ENCODE measurements at places on chromosomes 12 and 14.

GRCh38 chr12:113302466-113302865 lies 32.4 kb downstream of the SLC8B1 start:
- no peak for DNase-seq

DNA sequence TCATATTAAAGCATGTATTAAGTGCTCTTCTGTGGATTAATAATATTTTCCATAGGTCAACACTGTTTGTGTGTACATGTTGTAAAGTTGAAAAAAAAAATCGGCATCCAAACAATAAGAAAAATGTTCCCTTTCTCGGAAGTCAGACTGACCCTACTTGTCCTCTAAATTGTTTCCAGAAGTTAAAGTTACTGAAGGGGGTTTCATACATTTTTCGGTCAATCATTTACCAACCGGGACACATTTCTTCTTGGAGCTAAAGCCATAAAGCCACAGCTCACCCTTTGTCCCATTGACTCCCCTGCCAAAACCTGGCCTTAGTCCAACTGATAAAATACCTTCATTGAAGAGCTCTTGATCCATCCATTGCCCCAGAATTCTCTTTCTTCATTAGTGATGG lies 230.0 kb downstream of the ANO2 start:
- no peak for DNase-seq

DNA sequence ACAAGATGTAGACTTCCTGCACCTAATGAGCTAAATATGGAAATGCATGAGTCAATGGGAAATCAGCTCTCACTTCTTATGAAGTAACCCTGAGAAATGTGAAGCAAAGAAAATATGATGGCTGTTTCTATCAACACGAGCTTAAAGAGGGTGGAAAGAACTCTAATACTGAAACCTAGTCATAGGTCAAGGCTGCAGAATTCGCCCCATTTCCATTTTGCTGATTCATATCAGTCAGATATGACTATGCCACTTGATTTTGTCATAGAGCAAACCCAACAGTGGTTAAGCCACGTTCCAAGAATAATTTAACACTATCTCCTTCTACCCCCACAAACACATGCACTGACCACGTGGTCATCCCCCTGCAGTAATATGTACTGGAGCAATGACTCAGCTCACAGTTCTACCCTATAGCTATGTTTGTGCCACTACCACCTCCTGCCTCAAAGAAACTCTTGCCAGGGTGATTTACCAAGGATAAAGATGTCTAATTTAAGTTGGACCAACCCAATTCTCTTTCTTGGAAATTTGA lies 157.5 kb downstream of the TMTC3 start:
- no peak for DNase-seq

GRCh38 chr14:51653079-51653774 lies 1.5 kb downstream of the FRMD6 start:
- no peak for DNase-seq

- DNase-seq, result no peak
Observed at GRCh38 chr12:93363841-93364297, 13.9 kb upstream of the NUDT4 start.

GRCh38 chr12:102331419-102331818 lies 133.8 kb upstream of the PMCH start:
- no peak for DNase-seq

- DNase-seq, result no peak
Observed at GRCh38 chr14:98935921-98936320, 336.1 kb downstream of the BCL11B start.

GRCh38 chr12:82862876-82863649 lies 176.4 kb downstream of the TMTC2 start:
- no peak for DNase-seq

DNA sequence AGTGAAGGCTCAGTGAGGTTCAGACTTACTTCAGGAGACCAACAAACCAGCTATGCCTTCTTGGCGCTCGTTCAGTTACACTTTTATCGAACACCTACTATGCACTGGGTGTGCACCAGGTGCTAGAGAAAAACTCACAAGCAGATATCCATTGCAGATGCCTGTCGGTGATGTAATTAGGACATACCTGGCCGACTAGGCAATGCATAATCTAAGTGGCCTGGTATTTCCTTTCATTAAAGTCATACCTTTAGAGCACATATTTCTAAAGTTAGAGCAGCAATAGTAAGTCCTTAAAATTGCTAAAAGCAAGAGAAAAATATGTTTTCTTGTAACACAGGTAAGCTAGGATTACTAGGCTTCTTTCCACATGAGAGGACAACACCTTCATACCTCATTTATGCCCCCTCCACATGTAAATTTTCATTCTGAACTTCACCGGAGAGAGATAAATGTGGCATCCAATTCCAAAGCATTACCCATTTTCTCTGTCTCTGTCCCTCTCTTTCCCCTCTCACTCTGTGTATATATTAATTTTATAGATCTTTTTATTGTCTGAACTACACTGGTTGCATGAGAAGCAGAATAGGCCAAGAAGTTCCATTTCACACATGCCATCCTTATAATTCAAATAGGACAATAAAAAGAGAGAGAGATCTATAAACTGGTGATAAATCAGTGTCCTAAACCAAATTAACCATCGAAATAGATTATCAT lies 242.2 kb downstream of the SPTSSA start:
- DNase-seq, result no peak

GRCh38 chr12:30155001-30155730 lies 371.4 kb upstream of the TMTC1 start:
- no peak for DNase-seq

DNA sequence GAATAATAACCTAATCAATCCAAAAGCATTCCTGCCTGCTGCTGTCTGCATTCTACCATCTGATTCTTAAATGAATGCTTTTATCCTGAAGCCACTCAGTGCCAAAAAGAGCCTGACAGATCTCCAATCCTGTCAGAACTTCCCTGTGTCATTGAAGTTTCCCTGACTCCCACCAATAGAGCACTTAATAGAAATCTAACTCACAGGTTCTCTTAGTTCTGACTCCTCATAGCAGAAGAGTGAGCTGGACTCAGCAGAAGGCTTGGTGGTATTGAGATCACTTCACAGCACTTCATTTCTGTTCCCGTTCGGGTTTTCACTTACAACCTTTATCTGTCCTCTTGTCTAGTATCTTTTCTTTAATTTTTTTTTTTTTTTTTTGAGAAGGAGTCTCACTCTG lies 102.6 kb downstream of the OTOGL start:
- DNase-seq, result no peak
